Stimulated activated CD8-positive, alpha-beta memory T cell treated with anti-CD3 and anti-CD28 coated beads, Interleukin-12 subunit alpha, Interleukin-12 subunit beta, amount 100 ng/mL, for 4 hours (primary cell): ENCODE measurements at places on chromosomes 5 and 9.

- no peak for DNase-seq
These were observed 18.8 kb downstream of the SH3PXD2B start for GRCh38 chr5:172435362-172436077.

- DNase-seq = no peak
These were observed 370.4 kb upstream of the PTPRD start for GRCh38 chr9:10983251-10983650.

GRCh38 chr9:99411479-99412115, 189.5 kb downstream of the SEC61B start:
- DNase-seq = no peak

DNA sequence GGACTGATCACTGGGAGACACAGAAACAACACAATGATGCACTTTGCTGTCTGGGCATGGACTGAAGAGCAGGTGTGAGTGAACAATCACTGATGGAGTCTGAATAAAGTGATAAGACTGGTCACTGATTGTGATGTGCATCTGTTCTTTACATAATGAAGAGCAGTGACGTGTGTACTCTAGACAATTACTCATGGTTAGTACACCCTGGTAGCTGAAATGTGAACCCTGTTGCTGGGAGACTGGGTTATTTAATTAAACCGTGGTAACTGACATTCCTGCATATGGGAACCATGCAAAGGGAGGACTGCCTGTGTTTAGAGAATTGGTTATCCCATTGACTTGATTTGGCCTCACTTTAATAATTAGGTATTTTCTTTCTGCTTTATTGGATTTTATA, 202.9 kb downstream of the NR2F1-AS1 start:
- DNase-seq = no peak

- no peak for DNase-seq
These were observed 39.7 kb upstream of the RNU6ATAC start for GRCh38 chr9:134204041-134204440.

DNA sequence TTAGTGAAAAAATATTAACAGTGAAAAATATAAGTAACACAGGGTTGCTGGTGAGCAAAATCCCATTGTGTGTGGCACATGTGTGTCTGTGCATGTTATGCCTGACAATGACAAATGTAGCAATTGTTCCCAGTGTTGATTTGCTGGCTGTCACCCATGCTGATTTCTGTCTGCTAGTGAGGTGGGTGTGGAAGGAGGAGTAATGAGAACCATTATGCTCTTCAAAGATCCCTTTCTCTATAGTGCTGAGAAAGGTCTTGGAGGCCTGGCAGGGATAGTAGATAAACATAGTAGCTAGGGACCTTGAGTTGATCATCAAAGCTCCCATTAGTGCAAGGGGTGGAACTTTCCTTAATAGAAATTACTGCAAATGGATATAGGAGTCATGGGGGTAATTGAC, 152.5 kb upstream of the CLINT1 start:
- DNase-seq = no peak

- DNase-seq = no peak
These were observed 30.7 kb upstream of the SPARC start for GRCh38 chr5:151717416-151717815.

DNA sequence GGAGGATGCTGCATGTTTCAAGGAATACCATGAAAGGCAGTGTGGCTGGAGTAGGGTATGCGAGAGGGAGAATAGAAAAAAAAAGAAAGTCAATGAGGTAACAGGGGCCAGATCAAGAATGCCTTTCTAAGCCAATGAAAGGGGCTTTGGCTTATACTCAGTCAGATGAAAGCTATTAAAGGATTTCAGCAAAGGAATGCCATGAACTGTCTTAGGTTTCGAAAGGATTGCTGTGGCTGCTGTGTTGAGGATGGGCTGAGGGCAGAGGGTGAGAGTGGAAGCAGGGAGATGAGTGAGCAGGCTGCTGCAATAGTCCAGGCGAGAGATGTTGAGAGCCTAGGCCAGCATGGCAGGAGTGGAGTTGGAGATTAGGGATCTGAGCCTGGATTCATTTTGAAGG, 135.4 kb upstream of the CKMT2 start:
- no peak for DNase-seq

DNA sequence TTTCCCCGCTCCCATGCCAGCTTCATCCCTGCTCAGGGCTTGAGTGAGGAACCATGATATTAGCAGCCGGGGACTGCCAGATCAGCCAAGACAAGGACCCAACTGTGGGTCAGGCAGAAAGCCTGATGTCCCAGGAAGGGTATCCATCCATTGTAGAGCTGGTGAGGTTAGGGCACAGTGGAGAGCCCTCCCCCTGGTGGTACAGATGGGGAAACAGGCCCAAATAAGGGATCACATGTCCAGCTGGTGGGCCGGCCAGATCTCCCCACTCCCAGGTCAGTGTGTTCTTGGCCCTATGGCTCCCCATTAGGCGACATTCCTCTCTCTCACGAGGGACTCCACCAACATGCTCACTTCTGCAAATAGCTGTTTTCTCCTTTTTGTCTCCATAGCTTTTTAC, 9.0 kb downstream of the CDX1 start:
- DNase-seq = no peak

DNA sequence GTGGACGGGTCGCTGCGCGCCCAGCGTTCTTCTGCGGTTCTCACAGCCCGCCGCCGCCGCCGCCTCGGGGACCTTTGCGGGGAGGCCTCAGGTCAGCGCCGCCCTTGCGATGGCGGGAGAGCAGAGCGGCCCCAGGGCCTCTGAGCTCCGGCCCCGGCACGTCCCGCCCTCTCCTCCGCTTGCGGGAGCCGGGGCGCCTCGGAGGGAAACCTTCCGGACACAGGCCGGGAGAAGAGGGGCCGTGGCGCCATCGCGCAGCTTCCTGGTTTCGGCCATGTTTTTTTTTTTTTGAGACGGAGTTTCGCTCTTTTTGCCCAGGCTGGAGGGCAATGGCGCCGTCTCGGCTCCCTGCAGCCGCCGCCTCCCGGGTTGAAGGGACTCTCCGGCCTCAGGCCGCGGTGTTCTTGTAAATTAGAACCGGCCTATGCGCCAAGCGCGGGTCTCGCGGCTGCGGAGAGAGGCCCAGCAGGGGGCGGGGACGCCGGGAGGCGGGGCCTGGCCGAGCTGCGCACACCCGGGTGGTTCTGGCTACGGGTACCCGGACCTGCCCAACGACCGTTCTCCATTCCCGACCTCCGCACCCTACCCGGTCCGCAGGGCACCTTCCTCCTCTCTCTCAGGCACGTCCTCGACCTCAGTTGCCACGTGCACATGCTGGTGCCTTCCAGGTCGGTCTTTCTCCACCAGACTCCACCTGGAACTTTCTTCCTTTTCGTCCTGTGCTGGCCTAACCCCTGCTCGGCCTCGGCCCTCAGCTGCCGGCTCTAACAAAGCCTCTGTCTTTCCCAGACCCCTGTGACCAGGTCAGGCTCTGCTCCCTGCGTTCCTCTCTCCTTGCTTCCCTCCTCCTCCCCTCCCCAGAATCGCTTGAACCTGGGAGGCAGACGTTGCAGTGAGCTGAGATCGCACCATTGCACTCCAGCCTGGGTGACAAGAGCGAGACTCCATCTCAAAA, 28.8 kb upstream of the MGAT1 start:
- peak; percentile 66 for DNase-seq

DNA sequence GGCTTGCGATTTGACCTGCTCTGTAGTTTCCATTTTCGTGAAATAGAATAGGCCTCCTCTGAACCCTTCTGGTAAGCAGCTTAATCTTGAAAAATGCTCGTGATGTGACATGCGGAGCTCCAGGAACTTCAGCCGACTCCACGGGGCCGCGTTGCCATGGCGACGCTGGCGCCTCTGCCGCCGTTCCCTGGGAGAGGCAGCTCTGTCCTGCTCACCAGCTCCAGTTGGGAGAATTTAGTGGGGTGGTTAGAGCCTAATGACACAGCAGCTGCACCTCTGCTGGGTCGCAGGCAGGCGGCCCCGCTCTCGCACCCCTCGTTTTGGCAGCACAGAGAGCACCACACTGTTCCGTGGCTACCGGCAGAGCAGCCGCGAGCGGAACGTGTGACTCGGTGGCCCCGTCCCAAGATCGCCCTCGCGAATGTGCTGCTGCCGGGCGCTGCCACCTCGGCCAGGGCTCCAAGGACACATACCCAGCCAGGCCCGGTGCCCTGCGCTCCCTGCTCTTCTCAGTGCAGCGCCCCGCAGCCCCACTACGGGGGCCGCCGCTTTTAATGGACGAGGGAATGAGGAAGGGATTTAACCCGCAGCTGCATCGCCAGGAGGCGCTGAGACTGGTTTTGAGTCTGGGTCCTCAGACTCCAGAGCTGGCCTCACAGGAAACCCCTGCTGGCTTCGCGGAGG, 131.2 kb upstream of the LMX1B start:
- no peak for DNase-seq

DNA sequence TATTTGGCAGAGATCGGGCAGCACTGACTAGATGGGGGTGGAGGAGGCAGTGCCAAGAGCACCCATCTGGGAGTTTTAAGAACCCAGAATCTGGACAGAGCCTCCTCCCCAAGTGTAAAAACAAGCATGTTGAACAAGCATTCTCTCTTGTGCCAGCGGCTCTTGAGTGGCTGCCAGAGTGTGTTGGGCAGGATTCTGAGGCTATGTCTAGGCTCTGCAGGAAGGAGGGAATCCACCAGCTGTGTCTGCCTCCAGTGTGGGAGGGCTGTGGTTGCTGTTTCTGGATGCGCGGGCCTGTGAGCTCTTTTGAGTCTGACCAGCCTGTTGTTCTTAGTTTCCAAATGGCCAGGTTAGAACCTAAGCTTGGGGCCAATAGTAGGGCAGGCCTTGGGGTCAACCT, 39.8 kb downstream of the HMCN2 start:
- DNase-seq = no peak
